ENCODE measurements at places on chromosomes 13 and 19. TPM values are rescaled to one million over a fixed set of nuclear protein-coding genes. Genes with fewer than 3 reads are reported as not detected.
A peak's percentile ranks its signal among the peaks of the same experiment; 100 is the strongest.

GRCh38 chr13:47166336-47166735 lies 269.5 kb upstream of the HTR2A start:
- H3K27me3 ChIP-seq, result peaks cover 2% of the 10 kb centered on the region
- H3K4me3 ChIP-seq, result no peak overlapping the region

DNA sequence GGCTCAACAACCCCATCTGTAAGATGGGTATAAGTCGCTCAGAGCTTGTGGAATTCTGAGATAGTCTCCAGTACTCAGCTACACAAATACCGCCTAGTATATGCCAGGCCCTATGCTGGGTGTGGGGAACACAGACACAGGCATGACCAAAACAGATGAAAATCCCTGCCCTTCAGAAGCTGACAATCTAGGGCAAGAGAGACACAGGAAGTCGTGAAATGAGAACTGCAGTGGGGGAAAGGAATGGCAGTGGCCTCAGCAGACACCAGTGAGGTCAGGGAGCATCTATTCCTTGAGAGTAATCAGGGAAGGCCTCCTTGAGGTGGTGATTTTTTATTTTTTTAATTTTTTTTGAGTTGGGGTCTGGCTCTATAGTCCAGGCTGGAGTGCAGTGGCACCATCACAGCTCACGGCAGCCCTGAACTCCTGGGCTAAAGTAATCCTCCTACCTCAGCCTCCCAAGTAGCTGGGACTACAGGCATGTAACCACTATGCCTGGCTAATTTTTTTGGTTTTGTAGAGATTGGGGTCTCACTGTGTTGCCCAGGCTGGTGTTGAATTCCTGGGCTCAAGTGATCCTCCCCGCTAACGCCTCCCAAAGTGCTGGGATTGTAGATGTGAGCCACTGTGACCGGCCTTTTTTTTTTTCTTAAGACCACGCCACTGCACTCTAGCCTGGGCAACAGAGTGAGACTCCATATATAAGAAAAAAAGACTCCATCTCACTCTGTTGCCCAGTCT lies 3.2 kb downstream of the TMIGD2 start:
- peak overlapping the region; percentile 33 for H3K27ac ChIP-seq
- DNase-seq, result no peak
- no peak overlapping the region for H3K4me3 ChIP-seq
- H3K4me1 ChIP-seq, result peaks cover 42% of the 10 kb centered on the region
- no peaks in the 10 kb centered on the region for H3K27me3 ChIP-seq

GRCh38 chr13:64925727-64926126 lies 2304.4 kb downstream of the PCDH9 start:
- H3K27me3 ChIP-seq, result no peaks in the 10 kb centered on the region
- H3K4me1 ChIP-seq, result no peaks in the 10 kb centered on the region
- H3K36me3 ChIP-seq, result no peaks in the 10 kb centered on the region
- H3K4me3 ChIP-seq, result no peak overlapping the region
- H3K27ac ChIP-seq, result no peak overlapping the region

GRCh38 chr13:112000888-112001287 lies 66.1 kb upstream of the SOX1 start:
- no peak for DNase-seq
- H3K27me3 ChIP-seq, result no peaks in the 10 kb centered on the region
- no peaks in the 10 kb centered on the region for H3K36me3 ChIP-seq
- H3K27ac ChIP-seq, result no peak overlapping the region
- no peak overlapping the region for H3K4me3 ChIP-seq
- no peaks in the 10 kb centered on the region for H3K4me1 ChIP-seq

DNA sequence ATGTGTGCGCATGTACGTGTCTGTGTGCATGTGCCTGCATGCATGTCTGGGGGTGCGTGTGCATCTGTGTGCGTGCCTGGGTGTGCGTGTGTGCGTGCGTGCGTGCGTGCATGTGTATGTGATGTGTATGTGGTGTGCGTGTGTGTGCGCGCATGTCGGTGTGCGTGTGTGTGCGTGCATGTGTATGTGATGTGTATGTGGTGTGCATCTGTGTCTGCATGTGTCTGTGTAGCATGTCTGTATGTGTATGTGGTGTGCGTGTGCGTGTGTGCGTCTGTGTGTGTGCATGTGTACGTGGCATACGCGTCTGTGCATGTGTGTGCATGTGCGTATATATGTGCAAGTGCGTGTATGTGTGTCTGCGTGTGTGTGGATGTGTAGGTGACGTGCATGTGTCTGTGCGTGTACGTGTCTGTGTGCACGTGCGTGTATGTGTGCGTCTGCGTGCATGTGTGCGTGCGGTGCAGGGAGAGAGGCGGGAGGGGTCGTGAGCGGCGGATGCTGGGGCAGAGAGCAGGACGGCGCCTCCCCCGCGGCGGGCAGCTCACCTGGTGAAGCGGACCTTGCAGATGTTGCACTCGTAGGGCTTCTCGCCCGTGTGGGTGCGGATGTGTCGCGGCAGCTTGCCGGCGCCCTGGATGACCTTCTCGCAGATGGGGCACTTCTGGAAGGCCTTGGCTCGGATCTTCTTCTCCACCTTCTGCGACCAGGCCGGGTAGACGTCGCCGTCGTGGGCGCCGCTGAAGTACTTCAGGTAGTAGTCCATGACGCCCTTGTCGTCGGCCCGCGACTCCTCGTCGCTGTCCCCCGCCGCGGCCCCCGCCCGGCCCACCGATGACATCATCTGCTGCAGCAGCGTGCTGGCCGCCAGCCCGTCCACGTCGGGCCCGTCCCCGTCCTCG lies 13.0 kb downstream of the ZBTB7A start:
- no peak for DNase-seq
- peaks cover 30% of the 10 kb centered on the region for H3K4me1 ChIP-seq
- H3K27me3 ChIP-seq, result no peaks in the 10 kb centered on the region
- H3K4me3 ChIP-seq, result no peak overlapping the region
- no peak overlapping the region for H3K27ac ChIP-seq

- no peaks in the 10 kb centered on the region for H3K4me1 ChIP-seq
- no peak overlapping the region for H3K27ac ChIP-seq
- no peaks in the 10 kb centered on the region for H3K36me3 ChIP-seq
- no peak overlapping the region for H3K4me3 ChIP-seq
Observed at GRCh38 chr19:51789061-51789795, 5.7 kb upstream of the FPR3 start.

DNA sequence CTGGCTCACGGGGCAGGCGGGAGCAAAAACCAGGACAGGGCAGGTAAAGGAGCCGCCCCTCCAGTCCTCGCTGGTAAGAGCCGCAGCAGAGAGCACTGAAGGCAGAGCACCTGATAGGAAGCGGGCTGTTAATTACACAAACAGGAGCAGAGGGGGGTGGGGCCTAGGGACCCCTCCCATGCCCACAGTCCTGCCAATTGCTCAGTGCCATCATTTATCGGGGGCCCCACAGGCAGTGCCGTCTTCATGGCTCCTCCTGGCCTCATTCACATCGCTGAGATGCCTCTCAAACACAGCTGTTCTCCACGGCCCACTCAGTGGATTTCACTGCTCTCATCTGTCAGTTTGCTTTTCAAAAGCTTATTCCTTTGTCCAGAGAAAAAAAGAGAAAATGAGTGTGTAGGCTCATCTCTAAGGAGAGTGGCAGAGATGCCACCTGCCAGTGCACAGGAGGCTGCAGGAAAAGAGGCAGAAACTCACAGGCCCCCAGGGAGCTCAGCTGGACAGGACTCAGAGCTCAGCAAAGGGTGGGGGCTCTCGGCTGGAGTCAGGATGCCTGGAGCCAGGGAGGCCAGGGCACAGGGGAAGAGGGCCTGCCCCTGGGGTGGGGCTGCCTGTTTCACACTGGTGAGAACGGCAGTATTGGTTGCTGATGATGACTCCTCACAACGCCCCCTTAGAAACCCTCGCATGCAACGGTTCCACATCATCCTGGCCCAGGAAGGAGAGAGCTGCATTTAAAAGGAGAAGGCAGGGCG lies 174.6 kb downstream of the COL4A1 start:
- H3K4me3 ChIP-seq, result no peak overlapping the region
- no peaks in the 10 kb centered on the region for H3K36me3 ChIP-seq
- no peak for DNase-seq
- H3K27ac ChIP-seq, result no peak overlapping the region

GRCh38 chr13:97142452-97142851 lies 79.7 kb upstream of the MBNL2 start:
- H3K4me3 ChIP-seq, result no peak overlapping the region
- H3K27me3 ChIP-seq, result peaks cover 10% of the 10 kb centered on the region
- no peak for DNase-seq

DNA sequence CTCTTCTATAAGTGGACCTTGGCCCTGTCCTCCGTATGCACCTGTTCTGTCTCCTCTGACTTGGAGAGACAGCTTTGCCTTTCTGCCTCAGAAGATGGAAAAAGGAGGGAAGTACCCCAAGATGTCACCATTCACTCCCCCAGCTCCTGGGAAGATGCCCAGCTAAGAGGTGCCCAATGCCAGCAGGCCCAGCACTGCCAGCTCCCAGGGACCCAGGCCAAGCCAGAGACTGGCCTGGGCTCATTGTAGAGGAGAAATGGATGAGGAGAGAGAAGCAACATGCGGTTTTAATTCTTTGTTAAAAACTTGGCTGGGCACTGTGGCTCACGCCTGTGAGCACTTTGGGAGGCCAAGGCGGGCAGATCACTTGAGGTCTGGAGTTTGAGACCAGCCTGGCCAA lies 111.5 kb upstream of the ZNF507 start:
- no peak overlapping the region for H3K4me3 ChIP-seq
- H3K27me3 ChIP-seq, result no peaks in the 10 kb centered on the region
- no peaks in the 10 kb centered on the region for H3K36me3 ChIP-seq

GRCh38 chr19:3984908-3985642 lies at the start of gene EEF2:
EEF2 (minus strand) TSS chr19:3985463; CDS start chr19:3985380, 83 bp downstream.
- peak within 1 kb of the TSS; percentile 95 for H3K27ac ChIP-seq
- H3K4me3 ChIP-seq, result peak within 1 kb of the TSS; percentile 94
- H3K4me1 ChIP-seq, result peaks cover 51% of the 10 kb centered on the region
- peak; percentile 91 for DNase-seq
- H3K36me3 ChIP-seq, result peaks cover 38% of the 10 kb centered on the region

DNA sequence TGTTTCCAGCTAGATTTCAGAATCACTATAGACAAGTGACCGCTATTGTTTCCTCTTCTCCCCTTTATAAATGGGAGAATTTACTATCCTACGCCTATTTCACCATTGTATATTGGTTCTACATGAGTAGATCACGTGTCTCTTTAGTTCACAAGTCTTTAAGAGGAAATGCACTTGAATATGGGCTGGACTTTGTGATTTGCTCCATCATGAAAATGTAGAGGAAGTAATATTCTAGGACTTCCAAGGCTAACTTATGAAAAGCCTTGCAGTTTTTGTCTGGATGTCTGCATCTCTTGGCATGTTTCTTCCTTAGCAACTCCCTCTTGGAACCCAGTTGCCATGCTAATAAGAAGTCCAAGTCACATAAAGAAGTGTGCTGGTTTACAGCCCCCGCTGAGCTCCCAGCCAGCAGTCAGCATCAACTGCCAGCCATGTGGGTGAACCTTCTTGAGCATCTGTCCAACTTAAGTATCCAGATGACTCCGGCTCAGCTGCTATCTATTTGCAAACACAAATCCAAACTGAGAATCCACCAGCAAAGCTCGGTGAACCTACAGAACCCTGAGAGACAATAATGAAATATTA lies 4.8 kb upstream of the FBXL3 start:
- H3K4me1 ChIP-seq, result peaks cover 16% of the 10 kb centered on the region
- peaks cover 2% of the 10 kb centered on the region for H3K36me3 ChIP-seq
- DNase-seq, result no peak
- no peak overlapping the region for H3K4me3 ChIP-seq
- no peak overlapping the region for H3K27ac ChIP-seq

DNA sequence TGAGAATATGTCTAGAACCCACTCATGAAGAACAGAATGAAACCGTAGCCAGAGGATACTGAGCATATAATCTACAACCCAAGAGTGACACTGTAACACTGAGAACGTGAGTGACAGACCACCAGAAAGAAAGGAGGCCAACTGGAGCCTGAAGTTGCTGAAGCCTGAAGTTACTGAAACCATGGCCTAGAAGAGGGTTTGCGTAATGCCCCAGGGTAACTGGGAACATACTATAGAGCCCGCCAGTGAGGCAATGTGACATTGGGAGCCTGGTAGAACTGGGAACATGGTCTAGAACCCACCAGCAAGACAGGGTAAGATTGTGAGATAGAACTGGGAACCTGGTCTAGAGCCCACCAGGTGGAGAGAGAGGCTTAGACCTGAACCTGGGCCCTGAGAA lies 15.5 kb upstream of the TNFSF14 start:
- no peak for DNase-seq
- H3K4me3 ChIP-seq, result no peak overlapping the region
- H3K4me1 ChIP-seq, result peaks cover 2% of the 10 kb centered on the region

- H3K27me3 ChIP-seq, result peaks cover 8% of the 10 kb centered on the region
- no peaks in the 10 kb centered on the region for H3K36me3 ChIP-seq
- no peak for DNase-seq
Observed at GRCh38 chr19:33641956-33642498, 20.3 kb downstream of the CHST8 start.

DNA sequence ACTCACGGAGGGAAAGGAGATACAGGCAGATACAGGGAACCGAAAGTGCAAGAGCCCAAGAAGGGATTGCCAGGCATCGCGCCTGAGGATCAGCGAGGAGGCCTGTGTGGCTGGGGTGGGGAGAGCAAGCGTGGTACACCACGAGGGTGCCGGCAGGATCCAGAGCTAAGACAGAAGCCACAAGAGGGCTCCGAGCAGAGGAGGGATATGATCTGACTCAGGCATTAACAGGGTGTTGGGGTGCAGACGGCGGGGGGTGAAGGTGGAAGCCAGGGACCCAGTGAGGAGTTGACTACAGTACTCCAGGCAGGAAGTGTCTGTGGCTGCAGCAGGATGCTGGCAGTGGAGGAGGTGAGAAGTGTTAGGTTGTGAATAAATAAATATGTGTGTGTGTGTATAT lies 5.4 kb upstream of the PPP1R37 start:
- peaks cover 24% of the 10 kb centered on the region for H3K36me3 ChIP-seq
- peak overlapping the region; percentile 46 for H3K4me3 ChIP-seq
- DNase-seq, result peak; percentile 63
- H3K27ac ChIP-seq, result peak overlapping the region; percentile 72
- peaks cover 38% of the 10 kb centered on the region for H3K4me1 ChIP-seq

- H3K4me3 ChIP-seq, result peak overlapping the region; percentile 24
- peaks cover 84% of the 10 kb centered on the region for H3K27me3 ChIP-seq
- no peak for DNase-seq
- peaks cover 8% of the 10 kb centered on the region for H3K4me1 ChIP-seq
Observed at GRCh38 chr13:27959976-27960361, 9.1 kb downstream of the CDX2 start.

ZGLP1 gene
- 3.4 TPM for total RNA-seq

NKPD1 gene
- total RNA-seq, result 0.17 TPM

PRR36 gene
- 0.15 TPM for total RNA-seq

SLC25A41 gene
- total RNA-seq, result 0.55 TPM

Data from activated CD4-positive, alpha-beta T cell treated with anti-CD3 and anti-CD28 coated beads, Interleukin-2, amount 10 ng/mL, durations not matched to agents 7 days and 5 days (primary cell).